ENCODE measurements at places on chromosomes 1 and 21.

DNA sequence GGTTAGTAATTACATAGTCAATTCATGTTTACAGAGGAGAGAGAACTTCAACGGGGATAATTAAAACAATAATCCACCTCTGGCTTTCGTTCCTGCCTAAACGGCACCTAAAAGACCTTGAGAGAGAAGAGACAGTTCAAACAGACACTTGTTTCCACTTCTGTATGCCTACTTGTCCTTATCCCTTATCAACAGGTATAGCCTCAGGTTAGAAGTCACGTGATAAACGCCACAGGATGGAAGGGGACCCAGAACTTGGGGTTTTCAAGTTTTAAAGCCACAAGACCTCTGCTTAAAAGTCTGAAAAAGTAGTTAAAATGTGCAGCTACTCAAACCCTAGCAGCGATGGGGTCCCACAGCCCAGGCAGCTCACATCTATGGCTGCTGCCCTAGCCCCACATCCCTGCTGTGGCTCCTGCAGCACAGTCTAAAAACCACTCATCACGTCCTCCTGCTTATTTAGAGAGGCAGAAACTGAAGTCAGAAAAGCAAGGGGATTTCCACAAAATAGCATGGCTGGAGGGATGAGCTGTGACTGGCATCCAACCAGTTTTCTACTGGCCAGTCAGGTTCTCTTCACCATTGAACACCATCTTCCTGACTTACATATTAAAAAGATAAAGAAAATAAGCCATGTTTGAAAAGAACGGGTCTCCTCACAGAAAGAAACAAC is 51.2 kb upstream of the SEC16B start:
- no peak for DNase-seq

GRCh38 chr1:245888809-245889208 is 618.3 kb downstream of the SMYD3 start:
- no peak for DNase-seq

DNA sequence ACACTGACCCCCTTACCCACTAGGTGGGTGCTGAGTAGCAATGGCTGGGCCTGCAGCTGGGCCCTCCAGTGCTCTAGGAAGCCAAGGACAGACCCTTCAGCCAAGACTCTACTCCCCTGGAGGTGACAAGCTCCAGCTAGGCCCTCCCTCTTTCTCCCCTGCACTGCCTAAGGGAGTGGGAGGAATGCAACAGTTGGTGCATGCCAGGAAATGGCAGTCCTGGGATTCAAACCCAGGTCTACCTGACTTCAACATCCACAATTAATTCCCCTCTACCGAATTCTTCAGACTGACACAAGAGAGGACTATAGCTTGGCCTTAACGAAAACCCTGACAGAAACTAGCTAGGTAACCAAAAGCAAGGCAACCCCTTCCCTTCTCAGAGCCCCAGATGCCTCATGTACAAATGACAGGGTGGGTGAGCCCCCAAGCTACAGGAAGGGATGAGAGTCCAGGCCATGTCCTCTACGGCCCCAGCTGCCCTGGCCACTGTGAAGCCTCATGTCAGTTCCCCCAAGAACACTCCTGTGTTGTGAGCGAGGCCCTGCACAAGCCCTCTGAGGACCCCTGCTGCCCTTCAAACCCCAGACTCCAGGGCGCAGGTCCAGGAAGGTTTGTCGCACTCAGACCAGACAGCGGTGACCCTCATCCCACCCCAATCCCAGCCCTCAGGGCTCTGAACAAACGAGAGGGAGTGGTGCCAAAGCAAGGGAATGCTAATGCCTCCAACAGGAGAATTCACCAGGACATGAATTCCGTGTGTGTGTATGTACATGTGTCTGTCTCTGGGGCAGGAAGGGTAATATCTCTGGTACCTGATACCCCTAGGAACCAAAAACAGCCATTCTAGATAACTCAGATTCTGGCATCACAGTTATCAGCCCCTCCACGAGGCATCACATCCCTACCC is 92.3 kb downstream of the MRPL37 start:
- DNase-seq: no peak

- DNase-seq: no peak
Measured at GRCh38 chr1:233015965-233016364, 65.6 kb downstream of the NTPCR start.

- DNase-seq: no peak
Measured at GRCh38 chr1:112146201-112146715, 156.8 kb upstream of the KCND3 start.

- no peak for DNase-seq
Measured at GRCh38 chr1:38827318-38827717, 32.3 kb downstream of the RRAGC start.

DNA sequence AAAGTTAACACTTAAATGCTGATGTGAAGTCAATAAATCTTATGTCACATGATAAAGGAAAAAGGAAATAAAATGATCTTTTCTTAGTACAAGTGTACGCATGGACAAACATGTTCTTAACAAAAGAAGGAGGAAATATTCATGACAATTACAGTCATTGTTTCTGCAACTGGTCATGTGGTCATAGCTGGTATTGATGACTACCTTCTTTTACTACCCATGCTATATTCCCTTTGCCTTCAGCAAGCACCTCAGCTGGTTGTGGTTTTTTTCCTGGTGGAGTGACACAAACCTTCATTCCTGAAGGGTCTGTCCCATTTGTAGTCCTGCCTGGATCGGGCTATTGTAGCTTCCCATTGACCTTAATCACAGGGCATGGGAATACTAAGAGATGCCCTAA is 23.4 kb upstream of the TSHB start:
- DNase-seq: no peak

DNA sequence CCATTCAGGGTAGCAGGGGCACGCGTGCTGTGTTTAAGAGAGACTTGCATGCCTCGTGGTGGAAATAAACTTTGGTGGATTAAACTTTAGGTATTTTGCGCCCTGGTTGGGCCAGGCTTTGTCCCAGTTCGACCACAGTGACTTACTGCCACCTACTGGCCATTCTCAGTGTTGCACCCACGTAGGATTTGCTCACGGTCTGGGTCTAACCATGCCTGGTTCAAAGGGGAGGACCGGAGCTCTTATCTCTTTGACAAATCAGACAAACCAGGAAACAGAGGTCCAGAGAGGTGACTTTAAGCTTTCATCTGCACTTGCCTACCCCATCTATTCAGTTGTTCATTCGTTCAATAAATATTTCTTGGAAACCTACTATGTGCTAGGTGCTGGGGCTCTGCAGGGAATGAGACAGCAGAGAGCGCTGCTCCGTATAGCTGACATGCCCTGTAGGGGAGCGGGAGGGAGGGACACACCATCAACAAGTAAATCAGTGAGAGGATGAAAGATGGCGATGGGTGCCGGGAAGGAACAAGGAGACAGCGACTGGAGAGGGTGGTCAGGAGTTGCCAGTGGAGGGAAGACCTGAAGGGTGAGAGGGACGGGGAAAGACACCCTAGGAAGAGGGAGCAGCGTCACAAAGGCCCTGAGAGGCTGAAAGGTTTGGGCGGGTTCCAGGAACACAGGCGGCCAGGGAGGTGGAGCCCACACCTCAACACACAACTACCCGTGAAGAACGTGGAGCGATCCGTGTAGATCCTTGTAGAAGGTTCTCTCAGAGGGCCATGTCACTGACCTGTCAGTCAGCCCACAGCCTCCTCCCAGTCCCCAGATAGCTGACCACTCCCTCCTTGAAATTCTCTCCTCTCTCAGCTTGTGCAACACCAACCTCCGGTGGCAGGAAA is 27.2 kb upstream of the TINAGL1 start:
- DNase-seq: peak; percentile 96

GRCh38 chr1:43324810-43325209 is 12.8 kb upstream of the MPL start:
- no peak for DNase-seq

- no peak for DNase-seq
Measured at GRCh38 chr1:165068741-165069140, 287.8 kb downstream of the LMX1A start.

DNA sequence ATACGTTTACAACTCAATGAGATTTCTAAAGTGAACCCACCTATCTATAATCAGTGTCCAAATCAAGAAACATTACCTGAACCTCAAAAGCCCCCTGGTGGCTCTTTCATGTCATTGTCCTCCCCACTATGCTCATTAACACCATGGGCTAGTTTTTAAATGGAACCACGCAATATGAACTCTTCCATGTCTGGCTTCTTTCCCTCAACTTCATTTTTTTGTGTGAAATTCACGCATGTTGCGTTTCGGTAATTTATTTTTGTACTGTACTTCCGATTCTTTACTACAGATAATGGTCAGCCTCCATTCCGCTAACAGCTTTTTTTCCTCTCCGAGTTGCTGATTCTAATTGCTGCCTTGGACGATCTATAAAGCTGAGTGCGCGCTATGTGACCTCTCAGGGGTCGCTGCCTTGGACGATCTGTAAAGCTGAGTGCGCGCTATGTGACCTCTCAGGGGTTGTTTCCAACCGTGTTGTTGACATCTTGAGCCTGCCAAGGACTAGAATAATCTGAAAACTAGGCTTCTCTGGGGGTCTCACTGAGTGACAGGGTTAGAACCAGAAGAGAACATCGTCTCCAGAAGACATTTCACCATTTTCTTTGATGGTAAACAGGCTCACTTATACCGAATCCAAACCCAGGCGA is 1.1 kb upstream of the CACYBP start:
- peak; percentile 63 for DNase-seq

DNA sequence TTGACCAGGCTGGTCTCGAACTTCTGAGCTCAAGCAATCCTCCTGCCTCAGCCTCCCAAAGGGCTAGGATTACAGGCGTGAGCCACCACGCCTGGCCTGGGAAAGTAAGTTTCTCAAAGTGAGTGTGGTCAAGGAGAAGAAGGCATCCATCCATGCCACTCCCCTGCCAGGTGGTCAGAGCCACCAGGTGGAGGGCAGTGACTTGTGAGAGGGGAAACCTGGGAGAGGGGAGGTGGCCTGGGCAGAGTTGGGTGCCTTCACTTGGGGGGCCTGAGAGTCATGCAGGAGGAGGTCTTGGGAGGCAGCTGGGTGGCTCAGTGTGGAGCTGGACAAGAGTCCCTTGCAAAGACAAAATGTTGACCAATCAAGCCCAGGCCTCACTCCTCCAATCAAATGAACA is 470.0 kb downstream of the MATN1 start:
- no peak for DNase-seq

DNA sequence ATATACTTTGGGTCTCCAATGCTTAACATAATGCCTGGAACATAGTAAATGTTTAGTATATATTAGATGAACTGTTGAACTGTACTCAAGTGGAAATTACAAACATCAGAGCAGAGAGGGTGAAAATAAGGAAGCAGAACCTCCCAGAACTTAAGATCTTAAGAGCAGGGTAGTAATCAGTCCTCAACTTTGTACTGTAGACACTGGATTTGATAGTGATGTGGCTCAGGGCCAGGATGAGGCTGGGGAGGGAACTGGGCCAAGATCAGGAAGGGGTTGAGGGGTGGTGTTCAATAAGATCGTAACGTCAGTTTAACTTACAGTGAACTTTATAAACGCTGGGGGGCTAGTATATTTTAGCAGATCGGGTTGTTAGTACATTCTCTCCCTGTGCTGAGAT is 15.4 kb downstream of the MPZL1 start:
- DNase-seq: no peak

DNA sequence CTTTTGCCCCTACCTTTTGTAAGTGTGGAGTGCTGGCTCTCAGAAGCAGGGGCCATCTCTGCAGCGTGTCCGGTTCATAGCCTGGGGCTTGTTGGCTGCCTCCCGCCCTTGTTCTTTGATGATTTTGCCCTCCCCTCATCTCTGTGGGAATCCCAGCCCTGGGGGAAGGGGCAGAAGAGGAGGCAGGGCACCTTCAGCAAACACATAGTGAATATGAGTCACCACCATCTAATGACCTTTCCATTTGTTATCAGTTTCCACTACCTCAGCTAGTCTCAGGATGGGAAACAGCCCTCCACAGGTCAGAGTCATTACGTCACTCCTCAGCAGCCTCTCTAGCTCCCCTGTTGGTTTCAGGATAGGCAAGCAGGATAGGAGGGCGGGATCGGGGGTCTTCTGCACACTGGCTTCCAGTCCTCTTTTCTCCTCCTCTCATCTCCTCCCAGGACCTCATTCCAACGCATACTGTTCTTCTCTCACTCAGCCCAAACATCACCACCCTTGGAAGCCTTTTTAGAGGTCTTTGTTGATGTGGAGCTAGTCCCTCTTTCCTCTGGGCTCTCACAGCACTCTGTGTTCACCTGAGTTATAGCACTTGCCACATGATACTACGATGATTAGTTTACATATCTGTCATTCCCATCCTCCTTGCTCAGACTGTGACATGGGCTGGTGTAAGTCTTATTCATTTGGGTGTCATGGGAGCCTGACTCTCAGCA is 15.8 kb downstream of the GADD45A start:
- DNase-seq: peak; percentile 99

DNA sequence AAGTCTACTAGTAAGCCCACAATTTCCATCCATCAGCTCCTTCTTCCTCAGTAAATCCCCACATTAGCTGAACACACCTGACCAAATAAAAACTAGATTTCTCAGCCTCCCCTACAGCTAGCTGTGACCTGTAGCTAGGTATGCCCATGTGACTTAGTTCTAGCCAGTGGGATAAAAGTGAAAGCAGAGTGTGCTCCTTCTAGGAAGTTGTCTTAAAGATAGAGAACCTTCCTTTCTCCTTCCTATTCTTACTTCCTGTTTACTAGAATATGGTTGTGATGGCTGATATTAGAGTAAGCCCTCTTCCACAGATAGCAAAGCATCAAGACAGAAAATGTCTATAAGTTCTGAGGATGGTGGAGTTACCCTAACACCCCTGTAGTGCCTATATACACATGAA is 67.0 kb downstream of the PIK3R3 start:
- no peak for DNase-seq

- peak; percentile 88 for DNase-seq
Measured at GRCh38 chr1:183234660-183235476, 48.8 kb downstream of the LAMC2 start.
